ENCODE measurements at places on chromosomes 6 and 20. TPM values are rescaled to one million over a fixed set of nuclear protein-coding genes. Genes with fewer than 3 reads are reported as not detected.

SYCP2 gene
- 8.4 TPM for total RNA-seq

CALHM4 gene
- not detected for total RNA-seq

CD93 gene
- 70.4 TPM for total RNA-seq

ZBTB46 gene
- 26.4 TPM for total RNA-seq

CPXM1 gene
- 146 TPM for total RNA-seq

C6orf118 gene
- 1.2 TPM for total RNA-seq

Measured in metanephros (tissue), 2 donors.